PC-3 (cell line): ENCODE measurements at places on chromosomes 11 and 22. TPM values are rescaled to one million over a fixed set of nuclear protein-coding genes. Genes with fewer than 3 reads are reported as not detected.

Gene C2CD2L
- 16.8 and 17.2 TPM in 2 replicates for total RNA-seq

Gene MMP11
- total RNA-seq = 2.4 and 5.9 TPM in 2 replicates

Gene GPHA2
- total RNA-seq = not detected in 2 replicates

GRCh38 chr11:108916290-108916689 lies 251.4 kb downstream of the DDX10 start:
- H3K4me3 ChIP-seq = no peak overlapping the region
- H3K4me1 ChIP-seq = peaks cover 5% of the 10 kb centered on the region; the same call in 1 of the 2 replicates
- peaks cover 6% of the 10 kb centered on the region; the same call in 1 of the 2 replicates for H3K36me3 ChIP-seq
- DNase-seq = peak; percentile 28
- H3K27ac ChIP-seq = no peak overlapping the region
- no peaks in the 10 kb centered on the region for H3K27me3 ChIP-seq

- H3K4me1 ChIP-seq = no peaks in the 10 kb centered on the region
- no peaks in the 10 kb centered on the region for H3K27me3 ChIP-seq
- H3K27ac ChIP-seq = no peak overlapping the region
- H3K36me3 ChIP-seq = no peaks in the 10 kb centered on the region
These were observed 598.5 kb upstream of the API5 start for GRCh38 chr11:42713279-42713678.

- DNase-seq = no peak
- H3K36me3 ChIP-seq = peaks cover 12% of the 10 kb centered on the region; the same call in 1 of the 2 replicates
- peak overlapping the region; percentile 98 for H3K4me3 ChIP-seq
- no peak overlapping the region for H3K27ac ChIP-seq
- H3K27me3 ChIP-seq = no peaks in the 10 kb centered on the region
These were observed 2.4 kb downstream of the IPO7 start for GRCh38 chr11:9386901-9387300.

Gene TEX12
- total RNA-seq = 0.69 TPM in 1 of 2 replicates, not detected in the other

Gene DPP3
- total RNA-seq = 135 and 165 TPM in 2 replicates

DNA sequence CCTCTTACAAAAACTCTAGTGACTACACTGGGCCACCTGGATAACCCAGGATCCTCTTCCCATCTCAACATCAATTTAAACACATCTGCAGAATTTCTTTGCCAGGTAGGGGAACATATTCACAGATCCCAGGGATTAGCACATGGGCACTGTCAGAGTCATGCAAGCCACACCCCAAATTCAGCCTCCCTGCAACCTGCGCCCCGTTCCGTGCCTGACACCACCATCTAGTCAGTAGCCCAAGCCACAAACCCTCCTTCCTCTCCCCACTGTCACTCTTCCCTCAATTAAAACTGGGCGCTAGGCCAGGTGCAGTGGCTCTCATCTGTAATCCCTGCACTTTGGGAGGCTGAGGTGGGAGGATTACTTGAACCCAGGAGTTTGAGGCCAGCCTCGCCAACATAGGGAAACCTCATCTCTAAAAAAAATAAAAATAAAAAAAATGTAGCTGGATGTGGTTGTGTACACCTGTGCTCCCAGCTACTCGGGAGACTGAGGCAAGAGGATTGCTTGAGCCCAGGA lies 6.4 kb downstream of the FADD start:
- no peaks in the 10 kb centered on the region for H3K27me3 ChIP-seq
- peak overlapping the region; percentile 62 for H3K27ac ChIP-seq
- no peak for DNase-seq
- H3K4me1 ChIP-seq = peaks cover 38% of the 10 kb centered on the region
- H3K4me3 ChIP-seq = no peak overlapping the region

Gene NXPE1
- not detected in 2 replicates for total RNA-seq

Gene SLC7A4
- total RNA-seq = not detected in 2 replicates

- no peak for DNase-seq
- no peak overlapping the region for H3K27ac ChIP-seq
- peaks cover under 1% of the 10 kb centered on the region; the same call in 1 of the 2 replicates for H3K27me3 ChIP-seq
- no peaks in the 10 kb centered on the region for H3K36me3 ChIP-seq
These were observed 89.9 kb downstream of the FAT3 start for GRCh38 chr11:92314499-92314898.

DNA sequence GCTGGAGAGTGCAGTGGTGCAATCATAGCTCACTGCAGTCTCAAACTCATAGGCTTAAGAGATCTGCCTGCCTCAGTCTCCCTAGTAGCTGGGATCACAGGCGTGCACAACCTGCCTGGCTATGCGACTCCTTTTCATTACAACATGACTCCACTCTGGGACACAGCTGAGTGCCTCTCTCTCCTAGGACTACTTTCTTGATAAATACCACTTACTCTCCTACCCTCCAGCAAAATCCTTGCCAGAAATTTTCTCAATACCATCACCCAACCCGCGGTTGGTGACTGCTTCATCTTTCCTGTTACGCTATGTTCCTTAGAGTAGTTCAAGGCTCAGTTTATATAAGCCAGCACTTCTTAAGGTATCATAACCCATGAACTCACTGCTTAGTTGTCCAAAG lies 26.9 kb downstream of the ARFGAP3 start:
- no peak for DNase-seq
- no peak overlapping the region for H3K4me3 ChIP-seq
- peaks cover 3% of the 10 kb centered on the region; the same call in 1 of the 2 replicates for H3K36me3 ChIP-seq
- H3K27me3 ChIP-seq = no peaks in the 10 kb centered on the region
- no peaks in the 10 kb centered on the region for H3K4me1 ChIP-seq
- no peak overlapping the region for H3K27ac ChIP-seq

- peaks cover 17% of the 10 kb centered on the region for H3K27me3 ChIP-seq
- H3K4me1 ChIP-seq = no peaks in the 10 kb centered on the region
- no peak for DNase-seq
- no peaks in the 10 kb centered on the region for H3K36me3 ChIP-seq
- H3K27ac ChIP-seq = no peak overlapping the region
These were observed 5.3 kb upstream of the MRGPRG start for GRCh38 chr11:3223932-3224381.

- H3K27ac ChIP-seq = no peak overlapping the region
- peaks cover under 1% of the 10 kb centered on the region; the same call in 1 of the 2 replicates for H3K4me1 ChIP-seq
- H3K36me3 ChIP-seq = no peaks in the 10 kb centered on the region
- H3K27me3 ChIP-seq = no peaks in the 10 kb centered on the region
These were observed 1.9 kb downstream of the CLDN5 start for GRCh38 chr22:19522190-19522880.

DNA sequence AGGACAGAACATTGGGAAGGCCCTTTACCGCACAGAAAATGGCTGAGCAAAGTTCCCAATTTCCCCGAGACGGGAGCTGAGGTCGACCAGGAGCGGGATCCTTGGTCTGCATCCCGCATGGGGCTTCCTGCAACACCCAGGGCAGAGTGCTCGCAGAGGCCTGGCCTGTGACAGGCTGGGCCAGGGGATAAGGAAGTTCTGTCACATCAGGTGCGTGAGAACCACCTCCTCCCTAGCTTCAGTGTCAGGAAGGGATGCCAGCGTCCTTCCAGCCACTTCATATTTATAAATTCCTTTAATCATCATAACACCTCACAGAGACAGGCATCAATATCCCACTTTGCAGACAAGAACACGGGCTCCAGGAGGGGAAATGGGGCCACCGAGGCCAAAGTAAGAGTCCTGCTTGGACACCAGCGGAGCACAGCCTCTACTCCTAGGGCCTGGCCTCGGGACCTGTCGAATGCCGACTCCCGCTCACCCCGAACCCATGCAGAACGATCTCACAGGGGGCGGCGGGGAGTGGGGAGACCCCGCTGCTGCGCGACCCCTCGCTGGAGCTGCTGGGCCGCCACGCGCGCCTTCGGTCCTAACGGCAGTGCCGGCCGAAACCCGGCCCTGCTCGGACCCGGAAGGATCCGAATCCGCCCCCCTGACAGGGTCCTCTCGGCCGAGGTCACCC lies 532 bp downstream of the BET1L start:
- H3K4me1 ChIP-seq = peaks cover 23% of the 10 kb centered on the region
- DNase-seq = no peak
- H3K27me3 ChIP-seq = no peaks in the 10 kb centered on the region
- H3K36me3 ChIP-seq = peaks cover 27% of the 10 kb centered on the region; the same call in 1 of the 2 replicates
- H3K27ac ChIP-seq = peak overlapping the region; percentile 98
- peak overlapping the region; percentile 91 for H3K4me3 ChIP-seq

- H3K36me3 ChIP-seq = no peaks in the 10 kb centered on the region; the same call in 1 of the 2 replicates
- no peak for DNase-seq
- no peaks in the 10 kb centered on the region for H3K4me1 ChIP-seq
- no peak overlapping the region for H3K27ac ChIP-seq
- H3K27me3 ChIP-seq = no peaks in the 10 kb centered on the region
- no peak overlapping the region for H3K4me3 ChIP-seq
These were observed 28.2 kb downstream of the ZBED4 start for GRCh38 chr22:49881856-49882255.

- H3K4me3 ChIP-seq = no peak overlapping the region
- no peak overlapping the region for H3K27ac ChIP-seq
- H3K36me3 ChIP-seq = no peaks in the 10 kb centered on the region
- H3K4me1 ChIP-seq = peaks cover 33% of the 10 kb centered on the region
These were observed 45.4 kb downstream of the YAP1 start for GRCh38 chr11:102155676-102156075.

- peak within 1 kb of the TSS; percentile 100 for H3K27ac ChIP-seq
- H3K4me1 ChIP-seq = peaks cover 58% of the 10 kb centered on the region
- peaks cover 21% of the 10 kb centered on the region; the same call in 1 of the 2 replicates for H3K36me3 ChIP-seq
- H3K4me3 ChIP-seq = peak within 1 kb of the TSS; percentile 90
- peak; percentile 56 for DNase-seq
These were observed at the start of gene CLCF1 for GRCh38 chr11:67372993-67373647. CLCF1 (minus strand) TSS chr11:67373598; CDS start chr11:67373539, 59 bp downstream.

- no peaks in the 10 kb centered on the region for H3K36me3 ChIP-seq
- no peak overlapping the region for H3K27ac ChIP-seq
- H3K27me3 ChIP-seq = no peaks in the 10 kb centered on the region
- DNase-seq = no peak
These were observed 242.1 kb downstream of the LUZP2 start for GRCh38 chr11:24738972-24739371.

DNA sequence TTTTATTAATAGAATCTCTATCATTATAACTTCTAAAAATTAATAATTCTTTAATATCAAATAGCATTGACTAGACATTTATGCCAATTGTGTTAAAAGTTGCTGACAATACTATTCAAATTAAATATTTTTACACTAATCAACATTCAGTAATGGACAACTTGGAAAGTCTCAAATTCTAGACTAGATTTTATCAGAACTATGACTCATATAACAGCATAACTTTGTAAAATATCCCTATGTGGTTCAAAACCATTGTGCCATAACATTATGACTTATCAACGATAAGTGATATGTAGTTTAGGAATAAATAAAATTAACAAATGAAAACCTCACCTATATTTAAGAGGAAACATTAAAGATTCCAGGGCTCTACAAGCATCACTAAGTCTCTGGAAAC lies 291.8 kb downstream of the SBF2 start:
- peak; percentile 35 for DNase-seq
- H3K4me1 ChIP-seq = peaks cover 5% of the 10 kb centered on the region; the same call in 1 of the 2 replicates
- H3K36me3 ChIP-seq = no peaks in the 10 kb centered on the region
- no peak overlapping the region for H3K4me3 ChIP-seq

- H3K4me1 ChIP-seq = no peaks in the 10 kb centered on the region
- no peaks in the 10 kb centered on the region for H3K27me3 ChIP-seq
- H3K27ac ChIP-seq = no peak overlapping the region
- no peaks in the 10 kb centered on the region for H3K36me3 ChIP-seq
- no peak overlapping the region for H3K4me3 ChIP-seq
These were observed 86.6 kb upstream of the LINC01488 start for GRCh38 chr11:69394869-69395246.

DNA sequence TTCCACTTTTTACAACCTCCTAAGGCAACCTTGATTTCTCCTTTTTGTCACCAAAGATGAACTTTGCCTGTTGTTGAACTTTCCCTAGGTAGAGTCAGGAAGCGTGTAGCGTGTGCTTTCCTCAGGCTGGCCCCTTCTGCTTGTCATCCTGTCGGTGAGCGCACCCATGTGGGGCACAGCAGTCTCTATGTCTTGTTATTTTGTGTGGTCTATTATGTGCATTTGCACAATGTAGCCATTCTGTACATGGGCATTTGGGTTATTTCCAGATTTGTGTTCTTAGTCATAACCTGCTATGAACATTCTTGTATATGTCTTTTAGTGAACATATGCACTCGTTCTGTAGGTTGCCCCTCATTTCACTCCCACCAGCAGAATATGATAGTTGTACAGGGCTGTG lies 34.9 kb downstream of the CABIN1 start:
- no peak overlapping the region for H3K4me3 ChIP-seq
- H3K27ac ChIP-seq = no peak overlapping the region
- DNase-seq = peak; percentile 31
- peaks cover 22% of the 10 kb centered on the region for H3K4me1 ChIP-seq
- H3K27me3 ChIP-seq = no peaks in the 10 kb centered on the region
- peaks cover 4% of the 10 kb centered on the region for H3K36me3 ChIP-seq

Gene PGA5
- not detected in 2 replicates for total RNA-seq

Gene RAB38
- total RNA-seq = not detected in 2 replicates

DNA sequence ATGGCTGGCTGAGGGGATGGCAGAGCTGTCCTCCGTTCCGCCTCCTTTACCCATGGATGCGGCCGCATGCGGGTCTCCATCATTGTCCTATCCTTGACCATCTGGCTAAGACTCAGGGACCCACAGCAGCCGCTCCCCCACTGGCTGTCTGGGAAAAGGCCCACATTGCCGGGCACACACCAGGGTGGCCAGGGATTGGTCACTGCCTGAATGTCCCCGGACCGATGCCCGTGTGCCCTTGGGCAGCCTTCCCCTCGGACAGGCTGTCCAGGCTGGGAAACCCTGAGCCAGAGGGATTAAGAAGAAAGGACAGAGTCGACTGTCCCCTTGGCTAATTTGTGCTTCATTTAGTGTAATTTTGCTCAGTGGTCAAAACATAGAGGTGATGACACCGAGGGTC lies 22.5 kb downstream of the H19 start:
- H3K36me3 ChIP-seq = no peaks in the 10 kb centered on the region
- no peaks in the 10 kb centered on the region for H3K4me1 ChIP-seq
- no peaks in the 10 kb centered on the region for H3K27me3 ChIP-seq
